CD4-positive, alpha-beta T cell (primary cell): ENCODE measurements at places on chromosomes 4 and X.

- no peak for DNase-seq
These were observed 95.4 kb downstream of the NKX6-1 start for GRCh38 chr4:84403656-84404055.

DNA sequence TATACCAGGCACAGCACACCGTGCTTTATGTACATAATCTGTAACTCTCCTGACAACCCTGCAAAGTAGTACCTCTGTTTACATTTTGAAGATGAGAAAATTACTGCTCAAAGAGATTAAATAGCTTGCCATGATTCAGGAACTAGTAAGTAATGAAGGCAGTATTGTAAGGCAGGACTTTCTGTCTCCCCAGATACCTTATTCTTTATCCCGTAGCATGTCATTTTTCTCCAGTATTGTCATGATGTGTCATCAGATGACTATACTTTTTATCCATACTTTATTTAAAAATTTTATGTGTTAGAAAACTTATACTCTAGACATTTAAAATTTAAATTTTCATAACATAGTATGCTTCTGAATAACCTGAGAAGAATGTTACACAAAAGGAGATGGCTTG lies 188.3 kb upstream of the NUDT6 start:
- DNase-seq, result no peak

- DNase-seq, result no peak
These were observed 424 bp upstream of the ZNF330 start for GRCh38 chr4:141220271-141220670.

- DNase-seq, result no peak
These were observed 23.1 kb upstream of the CAMK2D start for GRCh38 chr4:113784497-113785250.

GRCh38 chr4:122710434-122711308 lies 21.8 kb upstream of the BBS12 start:
- no peak for DNase-seq

GRCh38 chr4:167616476-167616875 lies 382.2 kb upstream of the SPOCK3 start:
- no peak for DNase-seq

DNA sequence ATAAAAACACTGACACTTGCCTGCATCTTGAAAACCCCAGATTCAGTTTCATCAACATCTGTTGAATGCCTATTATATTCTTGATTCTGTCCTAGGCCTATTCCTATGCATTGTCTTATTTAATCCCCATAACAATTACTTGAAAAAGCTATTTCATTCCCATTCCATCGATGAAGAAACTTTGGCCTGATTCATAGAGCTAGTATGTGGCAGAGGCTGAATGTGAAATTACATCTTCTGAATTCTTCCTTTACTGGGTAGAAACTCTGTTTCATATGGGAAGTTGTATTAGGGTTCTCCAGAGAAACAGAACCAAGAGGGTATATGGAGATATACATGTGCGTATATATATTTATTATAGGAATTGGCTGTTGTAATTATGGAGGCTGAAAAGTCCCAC lies 35.0 kb upstream of the SLC4A4 start:
- DNase-seq, result no peak

- no peak for DNase-seq
These were observed 266.6 kb downstream of the ZNF674 start for GRCh38 chrX:46278572-46278971.

DNA sequence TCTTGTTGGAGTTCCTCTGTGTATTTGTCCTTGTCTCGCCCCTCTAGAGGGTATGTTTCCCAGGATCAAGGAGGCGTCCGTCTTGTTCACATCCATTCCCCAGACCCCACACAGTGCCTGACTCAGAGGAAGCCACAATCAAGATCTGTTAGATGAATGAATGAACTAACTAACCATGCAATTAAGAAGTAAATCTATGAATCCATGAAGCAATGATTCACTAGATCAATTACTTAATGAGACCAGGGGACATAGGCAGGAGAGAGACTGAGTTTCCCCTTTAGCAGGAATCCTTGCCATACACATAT lies 11.9 kb downstream of the BLOC1S4 start:
- DNase-seq, result no peak

DNA sequence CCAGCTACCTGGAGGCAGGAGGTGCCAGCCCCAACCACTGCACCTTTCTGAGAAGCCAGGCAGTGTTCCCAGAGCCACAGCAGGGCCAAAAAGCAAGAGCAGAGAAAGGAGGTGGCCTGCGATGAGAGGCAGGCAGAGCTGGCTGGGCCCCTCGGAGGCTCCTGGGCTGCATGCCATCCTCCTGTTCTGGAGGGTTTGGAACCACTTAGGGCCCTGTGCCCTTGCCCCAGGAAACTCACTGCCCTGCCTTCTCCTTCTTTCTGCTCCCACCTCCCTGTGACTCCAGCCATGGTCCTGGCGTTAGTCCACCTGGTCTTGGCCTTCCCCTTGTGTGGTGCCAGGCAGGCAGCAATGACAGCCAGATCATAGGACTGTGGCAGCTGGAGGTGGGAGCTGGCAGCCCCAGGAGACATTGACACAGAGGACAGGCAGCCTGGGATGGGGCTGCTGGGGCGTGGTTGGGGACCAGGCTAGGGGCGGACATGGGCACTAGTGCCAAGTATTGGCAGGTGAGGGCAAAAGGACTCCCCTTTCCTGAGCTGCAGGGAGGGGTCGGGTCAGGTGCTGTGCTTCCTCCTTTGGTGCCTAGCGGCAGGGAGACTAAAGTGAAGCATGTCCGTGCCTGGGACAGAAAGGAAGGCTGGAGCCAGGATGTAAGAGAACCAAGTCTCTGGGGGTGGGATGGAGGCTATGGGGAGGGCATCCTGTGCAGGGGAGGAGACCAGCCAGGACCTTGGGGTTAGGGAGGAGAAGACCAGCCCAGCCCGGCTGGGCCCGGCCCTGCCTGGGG lies 1.4 kb downstream of the APLN start:
- DNase-seq, result no peak

GRCh38 chrX:105098201-105098600 lies 122.3 kb downstream of the TEX13A start:
- no peak for DNase-seq

- no peak for DNase-seq
These were observed 2.0 kb upstream of the ABCB7 start for GRCh38 chrX:75158054-75158453.

- DNase-seq, result no peak
These were observed 62.6 kb downstream of the FRAS1 start for GRCh38 chr4:78119698-78120097.

DNA sequence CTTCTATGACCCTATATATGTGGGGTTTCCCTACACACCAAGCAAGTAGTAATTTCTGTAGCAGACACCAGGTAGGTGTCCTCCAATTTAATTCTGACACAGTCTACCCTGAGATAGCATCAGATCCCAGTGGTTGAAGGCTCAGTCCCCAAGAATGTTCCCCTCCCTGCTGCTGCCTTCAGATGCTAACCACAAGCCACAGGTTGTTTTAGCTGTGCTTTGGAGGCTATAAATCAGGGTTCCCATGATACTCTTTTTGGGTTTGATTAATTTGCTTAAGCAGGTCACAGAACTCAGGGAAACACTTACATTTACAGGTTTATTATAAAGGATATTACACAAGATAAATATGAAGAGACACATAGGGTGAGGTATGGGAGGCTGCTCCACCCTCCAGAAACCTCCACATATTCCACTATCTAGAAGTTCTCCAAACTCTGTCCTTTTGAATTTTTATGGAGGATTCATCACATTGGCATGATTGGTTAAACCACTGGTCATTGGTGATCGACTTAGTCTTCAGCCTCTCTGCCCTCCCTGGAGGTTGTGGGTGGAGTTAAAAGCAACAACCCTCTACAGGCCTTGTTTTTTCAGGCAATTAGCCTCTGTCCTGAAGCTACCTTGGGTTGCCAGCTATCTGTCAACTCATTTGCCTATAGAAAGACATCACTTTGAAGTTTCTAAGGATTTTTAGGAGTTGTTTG lies 50.8 kb downstream of the GRIA2 start:
- DNase-seq, result no peak

- no peak for DNase-seq
These were observed 1.6 kb downstream of the MID2 start for GRCh38 chrX:107827030-107827831.

DNA sequence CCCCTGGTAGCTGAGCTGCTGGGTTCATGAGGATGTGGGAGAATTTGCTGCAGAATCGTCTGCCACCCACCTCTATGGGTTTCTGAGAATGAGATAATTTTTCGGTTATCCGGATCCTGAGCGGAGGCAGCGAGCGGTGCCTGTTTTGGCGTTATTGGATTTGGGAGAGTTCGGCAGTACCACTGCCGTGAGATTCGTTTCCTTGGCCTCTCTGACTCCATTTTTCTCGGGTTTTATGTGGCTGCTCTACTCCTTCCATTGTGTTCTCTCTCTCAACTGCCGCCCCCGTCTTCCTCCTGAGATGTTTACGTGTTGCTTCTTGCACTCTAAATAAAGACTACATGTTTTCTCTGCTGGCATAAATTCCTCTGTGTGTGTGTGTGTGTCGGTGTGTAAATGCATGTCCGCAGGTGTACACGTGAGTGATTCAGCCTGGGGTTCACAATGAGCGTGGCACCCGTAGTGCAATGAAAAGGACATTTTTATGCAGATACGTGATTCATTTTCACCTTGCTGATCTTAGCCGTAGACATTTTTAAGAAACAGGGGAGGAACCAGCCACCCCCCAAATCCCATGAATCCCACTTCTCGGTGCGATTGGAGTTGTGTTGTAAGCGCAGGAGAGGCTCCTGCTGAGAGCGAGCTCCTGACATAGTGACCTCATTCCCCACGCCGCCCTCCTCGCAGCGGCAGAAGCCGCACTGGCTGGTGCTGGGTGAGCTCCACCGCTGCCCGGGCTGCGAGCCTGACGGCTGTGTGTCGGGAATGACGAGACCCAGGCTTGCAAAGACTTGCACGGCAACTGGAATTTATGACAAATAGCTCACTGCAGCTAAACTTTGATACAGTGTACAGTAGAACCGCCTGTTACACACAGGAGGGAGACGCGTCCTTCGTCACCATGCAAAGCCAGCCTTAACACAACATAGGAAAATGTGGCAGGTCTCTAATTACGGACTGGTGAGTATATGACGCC lies 82.2 kb downstream of the STOX2 start:
- DNase-seq, result no peak

GRCh38 chr4:186829097-186829496 lies 105.4 kb upstream of the FAT1 start:
- DNase-seq, result no peak

DNA sequence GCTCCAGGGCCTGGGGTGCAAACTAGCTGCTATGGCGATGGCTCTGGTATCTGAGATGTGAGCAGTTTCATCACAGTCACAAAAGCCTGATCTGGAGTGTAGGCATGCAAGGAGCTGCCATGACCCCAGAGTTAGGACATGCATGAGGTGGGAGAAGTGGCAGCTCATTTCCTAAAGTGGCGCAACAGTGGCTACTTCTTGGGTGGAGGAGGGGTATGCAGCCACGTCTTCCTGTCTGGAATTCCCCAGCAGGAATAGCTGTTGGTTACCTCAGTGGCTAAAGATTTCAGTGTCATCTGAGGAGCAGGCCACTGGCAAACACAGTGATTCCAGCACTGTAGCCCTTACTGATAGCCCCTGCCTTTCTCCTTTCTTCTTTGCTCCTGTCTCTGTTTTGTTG lies 1382.5 kb downstream of the C4orf33 start:
- no peak for DNase-seq

DNA sequence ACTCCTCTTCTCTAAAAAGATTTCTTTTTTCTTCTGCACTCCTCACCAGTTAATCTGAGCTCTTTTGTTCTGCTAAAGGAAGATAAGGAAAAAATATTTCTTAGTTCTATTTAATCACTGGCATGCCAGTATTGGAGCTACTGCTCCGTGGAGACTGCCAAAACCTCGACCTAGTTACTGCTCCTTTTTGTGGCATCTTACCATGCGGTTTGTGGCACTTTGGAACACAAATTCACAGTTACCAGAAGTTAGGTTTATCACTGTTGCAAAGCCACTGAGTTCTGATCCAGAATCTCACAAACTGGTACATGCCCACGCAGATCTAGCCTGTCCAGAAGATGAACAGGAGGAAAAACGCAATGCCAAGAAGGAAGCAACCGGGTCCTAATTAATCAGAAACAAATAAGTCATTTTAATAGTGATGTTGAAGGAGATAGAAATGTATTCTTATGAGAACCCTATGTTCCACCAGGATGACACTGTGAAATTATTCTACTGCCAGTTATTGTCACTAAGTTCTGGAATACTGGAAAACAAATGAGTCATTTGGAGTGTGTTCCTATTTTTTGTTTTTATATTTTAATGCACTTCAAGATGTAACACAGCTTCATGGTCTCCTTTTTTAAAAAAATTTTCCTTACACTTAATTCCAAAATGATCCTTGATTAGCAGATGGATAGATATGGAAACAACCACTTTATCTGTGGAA lies 106.7 kb upstream of the GK2 start:
- no peak for DNase-seq

- DNase-seq, result no peak
These were observed 506.9 kb upstream of the PCDH10 start for GRCh38 chr4:132642016-132642817.

- no peak for DNase-seq
These were observed 22.0 kb downstream of the ADH7 start for GRCh38 chr4:99413140-99413539.

DNA sequence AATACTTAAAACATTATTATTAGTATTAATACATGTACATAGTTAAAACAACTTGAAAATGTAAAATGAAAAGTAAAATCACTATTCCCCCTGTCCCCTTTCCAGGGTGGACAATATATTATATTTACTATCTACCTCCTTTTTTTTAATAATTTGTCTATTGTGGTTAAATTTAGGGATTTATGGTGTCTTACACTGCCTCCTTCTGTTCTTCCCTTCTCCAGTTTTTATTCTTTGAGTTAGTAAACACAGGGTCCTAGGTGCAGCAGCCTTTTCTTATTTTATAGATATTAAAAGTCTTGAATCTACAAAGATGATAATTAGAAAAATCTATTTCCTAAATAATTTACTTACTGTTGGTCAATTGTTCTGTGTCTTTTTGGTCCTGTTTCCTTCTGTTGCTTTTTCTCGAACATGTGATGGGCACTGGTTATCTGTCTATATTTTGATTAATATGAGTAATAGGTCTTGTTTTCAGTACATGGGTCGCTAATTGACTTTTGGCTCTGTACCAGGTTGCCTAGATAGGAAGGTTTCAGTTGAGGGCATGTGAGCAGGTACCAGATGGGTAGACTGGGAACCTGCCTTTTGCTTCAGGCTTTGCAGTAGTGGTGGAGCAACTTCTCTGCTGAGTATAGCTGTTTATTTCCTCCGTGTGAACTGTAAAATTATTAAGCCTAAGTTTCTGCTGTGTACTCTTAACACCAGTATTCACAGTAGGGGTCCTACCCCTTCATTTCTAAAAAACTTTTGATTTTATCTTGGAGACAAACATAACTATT lies 1.1 kb downstream of the NUDT9 start:
- DNase-seq, result no peak

- DNase-seq, result no peak
These were observed 2.4 kb downstream of the HMX1 start for GRCh38 chr4:8869002-8869897.

DNA sequence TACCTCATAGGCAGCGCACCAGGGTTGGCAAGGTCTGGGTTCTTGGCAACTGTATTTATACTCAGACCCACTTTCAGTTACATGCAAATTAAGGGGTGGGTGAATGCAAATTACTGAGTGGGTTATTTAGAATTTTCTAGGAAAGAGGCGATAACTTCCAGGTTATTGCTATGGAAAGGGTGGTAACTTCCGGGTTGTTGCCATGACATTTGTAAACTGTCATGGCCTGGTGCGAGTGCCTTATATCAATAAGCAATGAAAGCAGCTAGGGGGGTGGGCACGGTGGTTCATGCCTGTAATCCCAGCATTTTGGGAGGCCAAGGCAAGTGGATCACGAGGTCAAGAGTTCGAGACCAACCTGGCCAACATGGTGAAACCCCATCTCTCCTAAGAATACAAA lies 57.5 kb upstream of the SLC7A3 start:
- DNase-seq, result no peak

GRCh38 chr4:824461-825062 lies 1.4 kb downstream of the CPLX1 start:
- DNase-seq, result no peak
